ENCODE measurements at places on chromosomes 1 and 21.

- DNase-seq: peak; percentile 90
These were observed 401 bp downstream of the TP73 start for GRCh38 chr1:3652548-3653285.

DNA sequence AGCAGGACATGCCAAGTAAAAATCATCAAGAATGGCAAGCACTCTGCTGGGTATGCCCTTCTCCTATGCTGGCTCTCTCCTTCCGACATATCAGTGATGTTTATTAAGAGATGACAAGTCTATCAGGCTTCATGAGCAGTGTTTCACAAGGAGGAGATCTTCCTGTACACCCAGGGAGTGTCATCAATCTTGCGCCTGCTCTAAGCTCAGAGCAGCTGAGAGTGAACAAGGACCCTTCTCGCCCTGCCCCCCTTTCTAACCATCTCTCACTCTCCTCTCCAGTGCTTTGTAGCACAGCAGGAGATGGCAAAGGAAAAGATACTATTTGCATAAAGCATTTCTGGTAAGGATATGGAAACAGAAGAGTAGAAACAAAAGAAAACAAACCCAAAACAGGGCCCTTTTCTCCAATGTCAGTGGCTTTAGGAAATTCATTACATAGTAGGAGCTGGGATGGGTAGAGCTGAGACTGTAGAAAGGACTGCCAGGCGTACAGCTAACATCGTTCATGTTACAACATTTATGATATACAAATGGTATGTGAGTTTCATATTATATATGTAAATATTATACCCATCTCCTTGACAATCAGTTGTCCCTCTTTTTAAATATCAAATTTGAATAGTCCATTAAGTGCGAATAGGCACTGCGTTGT, 201.7 kb downstream of the NUF2 start:
- no peak for DNase-seq

- DNase-seq: peak; percentile 18
These were observed 739 bp downstream of the SMG5 start for GRCh38 chr1:156281693-156282478.

DNA sequence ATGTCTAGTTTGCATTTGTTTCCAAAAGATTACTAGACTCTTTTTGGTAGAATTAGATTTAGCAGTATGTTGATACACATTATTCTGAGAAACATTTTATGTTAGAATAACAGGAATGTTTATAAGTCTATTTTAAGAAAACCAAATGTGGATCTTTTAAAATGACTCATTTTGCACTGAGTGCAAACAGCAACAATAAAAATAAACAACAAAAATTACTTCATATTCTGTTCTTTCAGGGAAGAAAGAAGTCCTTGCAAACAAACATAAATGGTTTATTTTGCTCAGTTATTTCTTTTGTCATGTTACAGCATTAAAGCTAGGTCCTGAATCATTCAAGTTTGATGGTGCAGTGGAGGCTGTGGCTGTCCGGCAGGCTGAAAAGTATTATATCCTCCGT, 106.8 kb upstream of the TENT5C start:
- no peak for DNase-seq

DNA sequence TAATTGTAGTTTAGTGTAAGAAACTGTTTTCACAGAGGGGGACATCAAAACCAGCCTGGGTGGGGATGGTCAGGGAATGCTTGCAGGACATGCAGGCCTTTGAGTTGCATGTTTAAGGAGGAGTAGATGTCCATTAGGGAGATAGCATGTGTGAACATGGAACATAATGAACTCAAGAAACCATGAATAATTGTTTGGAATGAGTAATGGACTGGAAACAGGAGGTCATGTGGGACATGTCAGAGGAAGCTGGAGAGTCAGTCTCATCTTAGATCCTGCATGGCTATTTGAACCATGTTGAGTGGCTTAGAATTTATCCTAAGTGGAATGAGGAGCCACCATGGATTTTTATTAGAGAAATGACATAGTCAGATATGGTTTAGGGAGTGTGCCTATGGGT, 86.4 kb downstream of the RPE65 start:
- no peak for DNase-seq

DNA sequence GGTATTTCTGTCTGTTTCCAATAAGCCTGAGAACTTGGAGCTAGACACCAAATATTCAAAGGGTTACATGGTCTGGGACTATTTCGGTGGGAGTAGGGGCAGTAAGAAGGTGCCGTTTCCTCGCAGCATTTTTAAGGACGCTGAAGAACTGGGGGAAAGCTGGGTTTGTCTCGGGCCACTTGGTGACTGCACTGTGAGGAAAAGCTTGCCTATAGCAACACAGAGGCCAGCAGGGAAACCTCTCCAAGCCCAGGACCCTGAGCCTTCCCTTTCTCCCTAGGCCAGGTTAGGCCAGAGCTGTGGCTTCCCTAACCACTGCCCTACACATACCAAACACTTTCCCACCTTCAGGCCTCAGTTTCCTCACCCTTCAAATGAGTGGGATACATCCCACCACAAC, 3.3 kb downstream of the GLIS1 start:
- no peak for DNase-seq

Measured in chondrocyte (in vitro differentiated cells).